Mesenteric fat pad (tissue), 1 donor: ENCODE measurements at places on chromosomes 11 and 22. TPM values are rescaled to one million over a fixed set of nuclear protein-coding genes. Genes with fewer than 3 reads are reported as not detected.

- no peak for DNase-seq
Observed at GRCh38 chr11:87739766-87740165, 435.5 kb downstream of the RAB38 start.

Gene SHISAL1
- total RNA-seq = 3.3 TPM

DNA sequence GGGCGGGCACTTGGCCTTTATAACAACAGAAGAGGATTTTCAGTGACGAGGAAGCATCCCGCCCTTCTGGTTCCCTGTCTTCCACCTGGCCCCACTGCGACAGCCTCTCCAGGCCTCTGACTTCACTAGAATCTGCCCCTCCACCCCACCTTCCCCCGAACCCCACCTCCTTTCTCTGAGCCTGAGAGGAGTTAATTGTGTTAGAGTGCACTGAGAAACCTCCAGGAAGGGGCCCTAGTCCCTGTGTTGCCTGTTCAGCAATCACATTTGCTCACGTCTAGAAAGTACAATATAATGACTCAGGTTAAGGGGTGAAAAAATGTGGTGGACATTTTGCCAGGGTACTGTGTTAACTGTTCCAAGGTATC is 38.8 kb downstream of the PTPRJ start:
- no peak for DNase-seq

GRCh38 chr11:70568814-70569617 is 170.7 kb downstream of the CTTN start:
- DNase-seq = no peak

DNA sequence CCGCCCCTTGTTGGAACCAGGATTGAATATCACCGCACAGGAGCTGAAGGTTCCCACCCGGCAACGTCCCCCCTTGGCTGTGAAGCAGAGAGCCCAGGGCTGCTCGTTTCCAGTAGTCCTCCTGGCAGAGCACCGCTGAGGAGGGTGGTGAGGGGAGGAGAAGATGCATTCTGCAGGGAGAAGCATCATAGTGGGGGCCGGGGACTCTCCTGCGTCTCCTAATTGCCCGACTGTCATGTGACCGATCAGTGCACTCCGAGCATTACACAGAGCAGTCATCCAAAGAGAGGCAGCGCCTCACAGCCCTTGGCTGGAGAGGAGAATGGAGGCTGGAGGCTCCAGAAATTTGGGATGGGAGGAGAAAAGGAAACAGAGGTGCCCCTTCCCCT is 85.0 kb upstream of the SEPTIN5 start:
- peak; percentile 35 for DNase-seq
